ENCODE measurements at places on chromosomes 12 and 14. TPM values are rescaled to one million over a fixed set of nuclear protein-coding genes. Genes with fewer than 3 reads are reported as not detected.

Gene B3GNT4
- 2.2 TPM for total RNA-seq

Gene NRXN3
- 3.5 TPM for total RNA-seq

Gene FITM1
- 3.5 TPM for total RNA-seq

Gene PDZRN4
- total RNA-seq: 11.3 TPM

Gene ABCC9
- 2.7 TPM for total RNA-seq

GRCh38 chr12:11677752-11678151 is 28.3 kb downstream of the ETV6 start:
- no peak overlapping the region for H3K27ac ChIP-seq
- no peaks in the 10 kb centered on the region for H3K36me3 ChIP-seq
- H3K27me3 ChIP-seq: no peaks in the 10 kb centered on the region
- H3K4me1 ChIP-seq: peaks cover 6% of the 10 kb centered on the region
- no peak for DNase-seq

GRCh38 chr12:101743724-101744472 is 4.6 kb upstream of the SYCP3 start:
- H3K27ac ChIP-seq: no peak overlapping the region
- H3K4me3 ChIP-seq: no peak overlapping the region
- no peak for DNase-seq
- no peaks in the 10 kb centered on the region for H3K27me3 ChIP-seq

DNA sequence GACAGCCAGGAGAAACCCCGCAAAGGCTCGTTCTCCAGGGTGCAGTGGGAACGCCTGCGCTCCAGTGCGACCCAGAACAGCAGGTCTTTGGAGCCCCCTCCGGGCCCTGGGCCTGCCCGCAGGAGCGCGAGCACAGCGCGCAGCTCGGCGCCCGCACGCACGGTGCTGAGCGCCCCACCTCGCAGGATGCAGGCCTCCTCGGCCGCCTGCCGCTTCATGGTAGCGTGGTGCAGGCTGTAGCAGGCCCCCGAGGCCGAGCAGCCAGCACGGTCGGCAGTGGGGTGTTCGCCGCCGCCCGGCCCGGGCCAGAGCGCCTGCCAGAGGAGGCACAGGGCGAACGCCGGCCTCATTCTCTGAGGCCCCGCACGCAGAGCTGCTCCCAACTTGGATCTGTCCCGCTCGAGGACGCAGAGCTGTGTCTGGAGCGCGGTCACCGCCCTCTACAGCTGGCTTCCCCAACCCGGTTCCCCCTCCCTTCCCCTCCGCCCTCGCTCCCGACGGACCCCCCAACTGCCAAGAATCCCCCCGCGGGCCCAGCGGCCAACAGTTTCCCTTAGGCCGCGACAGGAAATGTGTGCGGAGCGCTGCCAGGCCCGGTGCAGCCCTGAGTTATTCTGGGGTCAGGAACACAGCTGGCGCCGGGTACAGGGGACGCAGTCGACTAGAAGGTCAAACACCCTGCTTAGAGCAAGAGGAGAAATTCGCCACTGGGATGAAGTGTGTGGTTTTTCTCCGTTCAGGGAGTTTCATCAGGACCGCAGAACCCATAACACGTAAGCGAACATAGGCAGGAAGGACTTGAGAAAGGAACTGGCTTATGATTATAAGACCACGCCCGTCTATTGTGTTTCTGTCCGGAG is at the start of gene CLEC14A:
Gene CLEC14A (minus strand): TSS at position 421 of the 860 bp plus-strand sequence. CDS start 71 bp downstream, at position 350.
- no peaks in the 10 kb centered on the region for H3K36me3 ChIP-seq
- H3K27me3 ChIP-seq: no peaks in the 10 kb centered on the region
- H3K4me1 ChIP-seq: no peaks in the 10 kb centered on the region
- DNase-seq: peak; percentile 23
- peak within 1 kb of the TSS; percentile 64 for H3K27ac ChIP-seq
- H3K4me3 ChIP-seq: peak within 1 kb of the TSS; percentile 51

DNA sequence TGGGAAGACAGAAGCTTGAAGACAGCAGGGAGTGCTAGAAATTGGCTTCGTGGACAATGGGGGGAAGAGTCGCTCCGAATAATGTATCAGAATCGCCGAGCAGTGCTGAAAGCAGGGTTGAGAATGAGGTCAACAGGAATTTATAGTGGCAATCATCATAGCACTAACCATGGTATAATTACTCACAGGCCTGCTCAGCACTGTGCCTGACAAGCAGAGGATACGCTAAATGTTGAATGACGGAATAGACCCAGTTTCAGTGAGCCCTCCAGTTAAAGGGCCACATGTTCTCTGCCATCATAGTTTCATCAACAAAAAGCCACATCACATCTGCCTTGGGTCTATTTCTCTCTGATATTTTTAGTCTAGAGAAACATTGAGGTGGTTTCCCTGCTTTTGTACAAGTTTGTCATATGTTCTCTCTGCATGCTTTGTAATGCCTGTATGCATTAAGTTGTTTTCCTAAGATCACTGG is 130.3 kb upstream of the EGLN3 start:
- no peaks in the 10 kb centered on the region for H3K27me3 ChIP-seq
- H3K36me3 ChIP-seq: no peaks in the 10 kb centered on the region
- no peaks in the 10 kb centered on the region for H3K4me1 ChIP-seq

- H3K27ac ChIP-seq: no peak overlapping the region
- H3K36me3 ChIP-seq: no peaks in the 10 kb centered on the region
- no peaks in the 10 kb centered on the region for H3K27me3 ChIP-seq
- no peak for DNase-seq
Observed at GRCh38 chr14:94893411-94894160, 123.7 kb upstream of the GSC start.

- H3K27ac ChIP-seq: no peak overlapping the region
- H3K4me3 ChIP-seq: no peak overlapping the region
- no peaks in the 10 kb centered on the region for H3K4me1 ChIP-seq
- DNase-seq: no peak
- H3K27me3 ChIP-seq: no peaks in the 10 kb centered on the region
Observed at GRCh38 chr12:82027612-82028011, 268.5 kb upstream of the PPFIA2 start.

Measured in testis (tissue), 5 donors.